ENCODE measurements at places on chromosomes 5 and 9.

DNA sequence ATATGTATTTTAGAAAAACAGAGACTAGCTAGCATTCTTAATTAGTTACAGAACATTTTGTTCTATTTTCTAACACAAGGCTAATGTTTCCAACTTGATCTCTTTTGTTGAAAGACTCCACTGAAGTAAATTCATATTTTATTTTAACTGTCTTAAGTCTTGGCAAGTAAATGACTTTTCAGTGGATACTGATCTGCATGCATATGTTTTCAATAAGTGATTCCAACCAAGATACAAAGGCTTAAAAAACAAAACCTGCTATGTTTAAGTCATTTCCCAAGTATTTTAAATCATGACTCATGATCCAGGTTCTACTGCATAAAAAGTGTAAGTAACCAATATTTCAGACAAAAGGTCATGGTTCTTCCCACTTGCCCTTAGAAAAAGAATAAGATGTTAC, 5.7 kb downstream of the CDO1 start:
- no peak for DNase-seq

- no peak for DNase-seq
Measured at GRCh38 chr9:98222885-98223691, 30.7 kb upstream of the CORO2A start.

GRCh38 chr5:176959051-176959450, 47.5 kb downstream of the UIMC1 start:
- no peak for DNase-seq

- no peak for DNase-seq
Measured at GRCh38 chr5:179345183-179345432, 153 bp downstream of the ADAMTS2 start.

DNA sequence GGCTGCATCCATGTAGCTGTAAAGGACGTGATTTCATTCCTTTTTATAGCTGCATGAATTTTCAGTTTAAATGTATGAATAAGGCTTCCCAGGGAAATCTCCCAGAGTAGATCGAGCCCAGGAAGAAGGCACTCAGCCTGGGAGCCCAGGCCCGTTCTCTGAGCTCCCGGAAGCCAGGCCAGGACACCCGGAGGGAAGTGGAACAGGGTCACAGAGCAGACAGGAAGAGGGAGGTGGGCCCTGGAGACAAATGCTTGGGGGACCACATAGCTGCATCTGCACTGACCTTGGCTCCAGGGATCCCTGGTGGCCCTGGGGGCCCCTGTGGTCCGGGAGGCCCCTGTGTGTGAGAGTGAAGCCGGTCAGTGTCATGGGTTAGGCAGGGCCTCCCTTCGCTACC, 19.7 kb upstream of the PHYKPL start:
- no peak for DNase-seq

DNA sequence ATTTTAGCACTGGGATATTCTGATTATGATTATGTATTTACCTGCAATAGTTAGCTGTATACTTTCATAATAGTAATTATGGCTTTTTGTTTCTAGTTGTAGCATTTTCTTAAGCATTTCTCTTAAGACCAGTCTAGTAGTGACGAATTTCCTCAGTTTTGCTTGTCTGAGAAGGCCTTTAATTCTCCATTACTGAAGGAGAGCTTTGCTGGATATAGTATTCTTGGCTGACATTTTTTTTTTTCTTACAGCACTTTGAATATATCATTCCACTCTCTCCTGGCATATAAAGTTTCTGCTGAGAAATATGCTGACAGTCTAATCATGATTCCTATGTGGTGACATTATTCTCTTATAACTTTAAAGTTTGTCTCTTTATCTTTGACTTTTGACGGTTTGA, 181.1 kb upstream of the DMRTA1 start:
- no peak for DNase-seq

GRCh38 chr5:17019324-17019723, 83.2 kb upstream of the MYO10 start:
- DNase-seq, result no peak

DNA sequence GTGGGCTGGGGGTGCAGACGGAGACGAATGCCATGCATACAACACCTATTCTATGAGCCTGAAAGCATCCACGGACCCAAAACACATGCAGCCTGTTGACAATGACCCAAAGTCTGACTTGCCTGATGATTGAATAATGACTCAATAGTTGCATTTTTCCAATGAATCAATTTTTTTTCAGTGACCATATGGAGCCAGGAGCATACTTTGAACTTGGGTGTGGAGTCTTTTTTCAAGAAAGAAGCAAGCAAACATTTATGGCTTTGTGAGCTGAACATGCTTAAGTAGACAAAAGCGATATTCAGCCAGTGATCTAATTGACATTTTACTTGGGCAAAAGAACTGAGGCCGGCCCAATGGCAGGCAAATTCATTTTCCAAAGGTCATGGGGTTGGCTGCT, 283.9 kb upstream of the PANK3 start:
- no peak for DNase-seq

DNA sequence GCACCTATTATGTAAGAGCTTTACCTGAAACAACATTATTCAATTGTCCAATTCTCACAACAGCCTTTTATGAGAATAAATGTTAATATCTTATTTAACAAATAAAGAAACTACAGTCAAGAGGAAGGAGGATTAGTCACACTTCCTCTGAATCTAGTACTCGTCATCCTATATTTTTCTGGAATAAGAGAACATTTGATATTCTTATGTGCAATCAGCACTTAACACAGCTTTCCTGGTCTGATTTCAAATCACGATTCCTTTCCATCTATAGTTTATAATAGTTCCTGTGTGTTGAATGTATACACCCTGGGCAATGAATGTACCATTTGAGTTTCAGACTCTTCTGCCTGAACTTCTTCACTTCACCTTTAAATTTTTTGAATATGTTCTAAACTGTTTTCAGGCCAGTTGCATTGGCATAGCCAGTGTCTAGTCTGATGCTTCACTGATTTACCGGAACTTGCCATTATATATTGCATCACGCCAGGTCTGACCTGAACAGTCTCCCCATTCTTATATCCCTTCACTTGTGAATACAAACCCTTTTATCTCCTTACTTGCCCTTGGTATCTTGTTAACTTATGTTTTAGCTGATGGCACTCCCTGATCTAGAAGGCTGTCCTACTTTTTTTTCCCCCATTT, 698.3 kb downstream of the MAT2B start:
- no peak for DNase-seq

GRCh38 chr5:17816944-17817343, 182.7 kb downstream of the TAF11L14 start:
- no peak for DNase-seq

DNA sequence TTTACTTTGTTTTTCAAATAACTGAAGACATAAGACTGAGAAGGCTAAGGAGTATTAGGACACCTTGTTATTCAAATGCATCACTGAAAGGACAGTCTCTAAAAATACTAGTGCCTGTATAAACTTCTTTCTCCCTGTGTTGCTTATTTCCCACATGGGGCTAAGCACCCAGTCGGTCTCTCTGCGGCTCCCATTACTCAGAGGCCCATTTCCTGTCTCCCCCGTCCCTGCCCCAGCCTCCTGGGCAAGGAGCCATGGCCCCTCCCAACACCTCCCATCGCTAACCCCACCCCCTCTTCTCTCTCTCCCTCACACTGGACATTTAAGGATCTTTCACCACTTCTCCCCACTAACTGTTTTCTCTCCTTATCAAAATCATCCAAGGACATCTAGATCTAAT, 81.9 kb downstream of the EBF1 start:
- no peak for DNase-seq

DNA sequence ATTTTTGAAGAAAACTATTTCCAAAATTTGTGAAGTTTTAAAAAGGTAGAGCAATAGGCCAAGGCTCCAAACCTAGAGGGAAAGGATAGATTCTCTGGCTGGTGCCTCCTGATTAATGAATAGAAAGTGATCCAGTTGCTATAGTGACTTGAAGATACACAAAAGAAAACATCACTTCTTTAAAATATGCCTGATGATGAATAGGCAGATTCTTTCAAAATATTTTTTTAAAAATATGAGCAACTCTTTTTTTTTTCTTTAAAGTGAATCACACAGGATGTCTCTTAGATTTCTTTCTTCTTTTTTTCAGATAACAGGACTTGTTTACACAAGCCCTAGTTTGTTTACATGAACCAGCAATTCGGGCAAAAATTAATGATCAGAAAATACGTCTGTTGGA, 124.4 kb downstream of the RFK start:
- DNase-seq, result no peak

Measured in stimulated activated CD4-positive, alpha-beta T cell treated with anti-CD3 and anti-CD28 coated beads, Interleukin-4, amount 100 ng/mL, for 4 hours (primary cell).